Transverse colon (tissue), 4 donors: ENCODE measurements at places on chromosomes 11 and 22. TPM values are rescaled to one million over a fixed set of nuclear protein-coding genes. Genes with fewer than 3 reads are reported as not detected.

TSPAN32 gene
- total RNA-seq, result not detected

DNA sequence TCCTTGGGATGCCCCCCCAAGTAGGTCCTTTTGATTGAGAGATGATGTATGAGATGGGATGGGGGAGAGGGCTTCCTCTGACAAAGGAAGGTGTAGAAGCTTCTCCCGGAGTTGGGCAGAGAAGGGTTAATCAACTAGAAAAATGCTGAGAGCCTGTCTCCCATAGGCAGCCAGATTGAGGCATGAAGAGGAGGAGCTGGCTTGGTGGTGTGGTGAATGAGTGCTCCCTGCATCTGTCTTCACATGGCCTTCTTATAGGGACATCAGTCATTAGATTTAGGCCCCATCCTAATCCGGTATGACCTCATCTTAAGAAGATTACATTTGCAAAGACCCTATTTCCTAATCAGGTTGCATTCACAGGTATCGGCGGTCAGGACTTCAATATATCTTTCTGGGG is 61.1 kb downstream of the NFAM1 start:
- no peak overlapping the region for H3K4me3 ChIP-seq
- DNase-seq, result no peak
- H3K4me1 ChIP-seq, result peaks cover 32% of the 10 kb centered on the region
- H3K27me3 ChIP-seq, result peaks cover 17% of the 10 kb centered on the region

DNA sequence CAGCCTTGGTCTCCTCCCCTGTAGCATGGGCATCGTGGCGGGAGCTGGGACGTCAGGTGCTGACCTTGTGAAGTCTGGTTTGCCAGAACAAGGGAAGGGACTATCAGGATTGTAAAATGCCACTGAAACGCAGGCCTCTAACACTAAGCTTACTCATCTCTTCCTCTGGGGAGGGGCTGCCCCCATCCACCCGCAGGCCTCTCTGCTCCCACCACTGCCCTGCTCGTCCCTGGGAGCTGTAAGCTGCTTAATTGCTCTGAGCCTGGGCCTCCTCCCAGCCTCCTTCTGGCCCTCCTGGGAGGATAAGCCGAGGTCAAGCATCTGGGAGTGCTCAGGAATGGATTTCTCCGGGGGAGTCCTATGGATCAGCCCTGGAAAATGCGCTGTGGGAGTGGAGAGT is 8.4 kb downstream of the SHISAL1 start:
- H3K27ac ChIP-seq, result peak overlapping the region; percentile 71
- no peak for DNase-seq
- H3K4me3 ChIP-seq, result no peak overlapping the region
- H3K36me3 ChIP-seq, result no peaks in the 10 kb centered on the region
- H3K4me1 ChIP-seq, result peaks cover 22% of the 10 kb centered on the region

DNA sequence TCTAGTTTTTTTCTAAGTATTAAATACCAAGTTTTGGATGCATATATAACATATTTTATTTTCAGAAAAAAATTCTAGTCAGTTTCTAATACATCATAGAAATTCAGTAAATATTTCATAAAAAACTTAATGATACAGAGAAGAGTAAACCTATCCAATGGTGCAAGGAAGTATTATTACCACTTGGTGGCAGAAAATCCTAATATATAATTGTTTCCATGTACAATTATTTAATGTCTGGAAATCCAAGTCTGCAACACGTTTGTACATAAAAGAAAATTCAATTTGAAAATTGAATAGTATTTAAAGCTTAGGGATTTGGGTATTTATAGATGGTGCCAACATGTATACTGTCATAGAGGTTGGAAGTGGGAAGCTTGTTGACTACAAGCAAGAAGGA is 127.0 kb downstream of the TRPC6 start:
- H3K4me1 ChIP-seq, result no peaks in the 10 kb centered on the region
- no peak overlapping the region for H3K4me3 ChIP-seq
- no peak overlapping the region for H3K27ac ChIP-seq
- no peak for DNase-seq
- no peaks in the 10 kb centered on the region for H3K36me3 ChIP-seq

DNA sequence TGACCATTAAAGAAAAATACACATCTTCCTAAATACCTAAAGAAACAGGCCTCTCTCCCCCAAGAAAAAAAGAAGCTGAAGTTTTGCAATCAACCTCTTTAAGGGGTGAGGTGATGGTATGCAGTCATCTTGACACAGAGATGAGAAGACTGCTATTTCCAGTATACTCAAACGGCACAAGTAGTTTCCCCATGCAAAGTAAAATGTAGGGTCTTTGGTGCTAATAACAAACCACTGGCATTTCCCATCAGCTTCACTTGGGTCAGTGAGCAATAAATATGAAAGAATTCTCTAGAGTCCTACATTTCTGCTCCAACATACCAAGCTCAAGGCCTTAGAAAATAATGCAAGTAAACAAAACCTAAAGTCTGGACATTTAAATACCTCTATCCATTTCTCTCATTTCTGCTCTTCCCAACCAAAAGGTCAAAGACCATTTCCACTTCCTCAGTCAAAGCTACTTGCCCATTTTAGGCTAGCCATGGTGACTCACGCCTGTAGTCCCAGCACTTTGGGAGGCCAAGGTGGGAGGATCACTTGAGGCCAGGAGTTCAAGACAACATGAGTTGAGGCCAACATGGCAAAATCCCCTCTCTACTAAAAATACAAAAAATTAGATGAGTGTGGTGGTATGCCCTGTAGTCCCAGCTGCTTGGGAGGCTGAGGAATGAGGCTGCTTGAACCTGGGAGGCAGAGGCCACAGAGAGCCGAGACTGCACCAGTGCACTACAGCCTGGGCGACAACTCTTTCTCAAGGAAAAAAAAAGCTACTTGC is 39.5 kb upstream of the CHRNA10 start:
- H3K4me3 ChIP-seq, result no peak overlapping the region
- H3K36me3 ChIP-seq, result no peaks in the 10 kb centered on the region
- H3K27ac ChIP-seq, result no peak overlapping the region

DNA sequence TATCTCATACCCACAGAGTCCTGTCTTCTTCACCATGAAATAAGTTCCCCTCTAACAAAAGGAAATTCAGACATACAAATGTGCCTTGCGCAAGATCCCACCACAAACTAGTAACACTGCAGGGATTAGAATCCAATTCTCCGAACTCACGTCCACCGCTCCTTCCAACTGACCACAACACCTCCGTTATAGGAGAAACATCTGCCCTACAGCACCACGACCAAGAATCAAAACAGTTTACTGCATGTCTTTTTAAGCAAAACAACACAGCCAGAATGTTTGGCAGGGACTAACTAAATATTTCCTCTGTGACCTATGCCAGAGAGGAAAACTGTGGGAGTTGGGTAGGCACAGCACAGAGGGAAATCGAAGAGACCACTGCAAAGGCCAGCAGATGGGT is 72.7 kb upstream of the AKIP1 start:
- DNase-seq, result no peak
- H3K27ac ChIP-seq, result peak overlapping the region; percentile 70
- peaks cover 6% of the 10 kb centered on the region for H3K4me1 ChIP-seq
- no peaks in the 10 kb centered on the region for H3K36me3 ChIP-seq

MS4A12 gene
- 628 TPM for total RNA-seq

MIAT gene
- 17.1 TPM for total RNA-seq

DNA sequence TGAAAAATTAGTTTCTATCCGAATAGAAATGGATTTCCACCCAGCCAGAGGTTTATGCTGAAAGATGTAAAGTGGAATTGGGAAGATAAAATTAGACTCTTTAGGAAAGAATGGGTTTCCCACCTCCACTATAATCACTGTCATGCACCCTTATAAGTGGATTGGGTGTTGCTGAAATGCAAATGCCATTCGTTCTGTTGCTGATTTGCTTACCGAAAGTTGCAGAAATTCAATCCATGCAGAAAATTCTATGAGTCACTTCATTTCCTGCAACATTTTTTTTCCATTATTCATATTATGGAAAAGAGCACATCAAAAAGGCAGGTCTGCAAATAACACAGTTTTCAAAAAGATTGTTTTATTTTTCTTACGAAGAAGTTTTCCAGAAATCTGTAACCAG is 65.6 kb downstream of the LDLRAD3 start:
- peaks cover 13% of the 10 kb centered on the region for H3K4me1 ChIP-seq
- H3K36me3 ChIP-seq, result no peaks in the 10 kb centered on the region
- DNase-seq, result no peak
- no peaks in the 10 kb centered on the region for H3K27me3 ChIP-seq

DNA sequence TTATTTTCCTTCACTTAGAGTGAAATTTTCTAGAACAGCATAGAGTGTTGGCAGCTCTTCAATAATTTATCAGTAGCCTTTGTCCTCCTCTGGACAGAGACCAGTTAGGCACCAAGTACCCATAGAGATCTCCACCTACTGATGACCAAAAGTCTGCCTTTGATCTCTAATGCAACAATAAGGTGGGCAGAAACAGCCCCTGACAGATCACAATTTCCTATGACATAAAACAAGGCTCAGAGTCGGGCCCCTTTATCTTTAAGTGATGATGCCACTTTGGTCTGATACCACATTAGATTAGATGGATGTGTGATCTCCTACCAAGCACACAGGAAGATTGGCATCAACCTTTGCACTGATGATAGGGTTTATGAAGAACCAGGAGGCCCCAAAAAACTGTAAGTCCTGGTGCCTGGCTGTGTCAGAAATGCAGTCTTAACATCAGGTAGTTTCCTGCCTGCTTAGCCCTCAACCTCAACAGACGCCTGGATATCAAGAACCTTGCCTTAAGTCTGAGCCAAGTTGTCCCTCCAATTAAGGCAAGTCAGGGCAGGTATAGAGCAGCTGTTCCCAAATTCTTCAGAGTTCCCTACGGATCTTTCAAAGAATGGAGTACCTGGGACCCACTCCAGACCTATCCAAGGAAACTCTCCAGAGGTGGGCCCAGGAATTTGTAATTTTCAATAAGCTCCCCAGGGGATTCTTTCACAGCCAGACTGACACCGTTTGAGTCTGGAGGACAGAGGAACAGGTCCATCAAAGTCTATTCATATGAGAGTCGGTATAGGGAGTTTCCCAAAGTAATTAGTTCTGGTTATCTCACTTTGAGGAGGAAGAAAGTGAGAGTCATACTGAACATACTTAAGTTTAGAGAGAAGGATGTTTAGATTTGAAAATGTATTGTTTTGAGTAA is 30.6 kb upstream of the TMPRSS4 start:
- H3K4me3 ChIP-seq, result no peak overlapping the region
- H3K36me3 ChIP-seq, result no peaks in the 10 kb centered on the region
- DNase-seq, result no peak
- H3K4me1 ChIP-seq, result no peaks in the 10 kb centered on the region
- no peaks in the 10 kb centered on the region for H3K27me3 ChIP-seq

DNA sequence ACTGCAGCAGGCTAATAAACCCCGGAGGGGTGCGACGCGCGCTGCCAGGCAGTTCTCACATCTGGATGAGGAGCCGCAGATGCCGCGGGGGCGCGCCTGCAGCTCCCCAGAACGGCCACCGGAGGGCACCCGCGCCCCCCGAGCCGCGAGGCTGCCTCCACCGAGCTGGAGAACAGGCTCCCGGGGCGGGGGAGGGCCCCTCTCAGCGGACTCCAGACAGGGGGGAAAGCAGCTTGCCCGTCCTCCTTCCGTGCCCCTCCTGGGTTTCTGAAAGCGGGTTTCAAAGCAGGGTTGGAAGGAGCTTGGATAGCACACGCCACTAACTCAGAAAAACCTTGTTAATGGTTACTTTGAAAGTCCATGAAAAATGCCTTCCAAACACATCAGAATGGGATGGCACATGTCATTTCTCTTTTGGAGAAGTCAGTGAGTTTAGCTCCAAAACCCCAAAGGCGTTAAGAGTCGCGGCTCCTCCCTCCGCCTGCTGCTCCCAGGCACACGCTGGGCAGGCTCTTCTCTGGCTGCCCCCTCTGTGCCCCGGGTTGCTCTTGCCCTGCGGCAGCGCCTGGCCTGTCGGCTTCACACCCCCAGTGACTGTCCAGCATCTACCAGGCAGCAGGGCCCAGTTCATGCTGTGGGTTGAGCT is 317.8 kb downstream of the NTM start:
- H3K4me3 ChIP-seq, result no peak overlapping the region
- DNase-seq, result peak; percentile 34
- peaks cover 8% of the 10 kb centered on the region for H3K4me1 ChIP-seq
- H3K36me3 ChIP-seq, result no peaks in the 10 kb centered on the region
- H3K27ac ChIP-seq, result no peak overlapping the region
- H3K27me3 ChIP-seq, result peaks cover 3% of the 10 kb centered on the region

- DNase-seq, result no peak
- no peaks in the 10 kb centered on the region for H3K36me3 ChIP-seq
- H3K4me1 ChIP-seq, result no peaks in the 10 kb centered on the region
- H3K27me3 ChIP-seq, result peaks cover 5% of the 10 kb centered on the region
Measured at GRCh38 chr11:120097721-120098385, 40.1 kb downstream of the TRIM29 start.

- H3K27me3 ChIP-seq, result no peaks in the 10 kb centered on the region
- no peak overlapping the region for H3K27ac ChIP-seq
- DNase-seq, result no peak
- H3K4me1 ChIP-seq, result no peaks in the 10 kb centered on the region
Measured at GRCh38 chr11:126083829-126084607, 21.4 kb upstream of the CDON start.
